H9 (cell line): ENCODE measurements at places on chromosomes 13 and 19. TPM values are rescaled to one million over a fixed set of nuclear protein-coding genes. Genes with fewer than 3 reads are reported as not detected.

The KLK2 gene
- not detected in 2 replicates for total RNA-seq

The EXOC3L2 gene
- 0.61 TPM in 2 replicates for total RNA-seq

DNA sequence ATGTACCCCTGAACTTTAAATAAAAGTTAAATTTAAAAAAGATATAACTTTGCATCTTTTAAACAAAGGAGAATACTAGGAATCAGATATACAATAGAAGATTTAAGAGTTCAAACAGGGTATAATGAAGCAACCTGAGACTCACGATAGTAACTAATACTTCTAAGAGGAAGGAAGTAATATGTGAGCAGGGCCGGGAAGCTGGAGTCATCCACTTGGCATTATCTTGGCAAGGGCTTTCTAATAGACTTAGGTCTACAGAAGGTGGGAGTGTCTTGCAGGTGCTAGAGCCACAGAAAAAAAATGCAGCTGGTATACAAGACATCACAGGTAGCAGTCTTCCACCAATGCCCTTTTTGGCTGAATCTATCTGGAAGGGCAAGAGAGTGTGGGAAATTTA, 231.9 kb downstream of the KCTD12 start:
- DNase-seq = no peak

- no peak for DNase-seq
These were observed 6.9 kb downstream of the PKN1 start for GRCh38 chr19:14440049-14440448.

DNA sequence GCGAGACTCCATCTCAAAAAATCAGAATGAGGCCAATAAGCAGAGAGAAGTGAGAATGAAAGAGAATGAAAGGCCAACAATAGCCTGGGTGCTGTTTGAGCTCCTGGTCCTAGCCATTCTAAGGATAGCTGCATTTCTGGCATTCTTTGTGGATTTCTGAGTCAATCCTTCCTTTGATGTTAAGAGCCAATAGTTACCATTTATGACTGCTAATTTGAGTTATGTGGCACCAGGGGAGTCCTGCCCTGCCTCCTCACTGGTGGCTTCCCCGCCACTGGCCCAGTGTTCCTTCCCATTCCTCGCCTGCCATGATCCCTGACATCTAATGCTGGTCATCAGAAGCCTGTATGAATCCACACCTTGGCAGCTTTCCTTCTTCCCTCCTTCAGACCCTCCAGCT, 991.2 kb downstream of the UQCRFS1 start:
- DNase-seq = no peak

DNA sequence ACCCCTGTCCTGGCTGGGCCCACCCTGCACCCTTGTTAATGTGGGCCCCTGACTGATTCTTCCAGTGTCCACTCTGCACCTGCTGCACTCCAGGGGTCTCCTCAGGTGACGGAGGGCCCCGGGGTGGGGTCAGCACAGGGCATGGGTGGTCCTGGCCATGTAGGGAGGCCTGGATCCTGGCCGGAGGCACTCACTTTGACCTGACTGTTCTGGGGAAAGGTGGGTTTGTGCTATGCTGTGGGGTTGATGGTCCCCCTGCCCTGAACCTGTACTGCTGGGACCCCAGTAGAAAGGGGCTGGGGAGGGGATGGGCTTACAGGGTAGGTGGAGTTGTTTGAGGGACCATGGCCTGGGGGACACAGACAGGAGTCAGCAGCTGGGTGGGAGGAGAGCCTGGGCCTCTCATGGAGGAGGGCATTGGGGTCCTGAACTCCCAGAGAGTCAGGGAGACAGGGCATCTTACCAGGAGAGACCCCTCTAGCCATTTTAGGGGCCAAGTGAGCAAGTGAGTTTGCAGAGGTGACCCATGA, 25.8 kb upstream of the CEACAM1 start:
- peak; percentile 22 for DNase-seq

GRCh38 chr19:33383720-33384292, 10.3 kb downstream of the CEBPG start:
- DNase-seq = no peak

GRCh38 chr19:54017261-54017660, 25.8 kb downstream of the CACNG6 start:
- no peak for DNase-seq
